Stimulated activated memory B cell treated with anti-CD40 and anti-IgM and Interleukin-4, amounts not matched to agents 10 μg/mL and 1 μg/mL and 100 μg/mL, for 72 hours (primary cell): ENCODE measurements at places on chromosomes 4 and X.

DNA sequence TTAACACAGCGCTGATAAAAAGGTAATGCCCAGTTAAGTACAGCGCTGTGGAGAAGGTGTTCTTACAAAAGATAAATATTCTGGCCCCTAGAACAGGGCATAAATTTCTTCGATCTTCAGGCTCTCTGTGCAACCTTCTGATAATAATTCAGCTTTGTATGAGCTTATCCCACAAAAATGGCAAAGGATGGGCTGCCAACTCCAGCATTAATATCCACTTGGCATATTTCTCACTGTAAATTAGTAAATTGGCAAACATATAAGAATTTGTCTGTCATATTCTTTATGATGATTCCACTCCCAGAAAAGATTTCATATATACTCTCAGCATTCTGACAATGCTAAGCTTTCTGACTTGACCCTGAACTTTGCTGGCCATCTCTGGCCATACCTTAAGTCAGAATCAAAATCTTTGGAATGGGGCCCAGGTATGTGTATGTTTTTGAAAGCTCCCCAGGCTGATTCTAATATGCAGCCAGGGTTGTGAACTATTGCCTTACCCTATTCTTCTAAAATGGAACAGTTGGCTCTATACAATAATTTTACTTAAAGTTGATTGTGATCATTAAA lies 134.8 kb downstream of the FRYL start:
- no peak for ATAC-seq

DNA sequence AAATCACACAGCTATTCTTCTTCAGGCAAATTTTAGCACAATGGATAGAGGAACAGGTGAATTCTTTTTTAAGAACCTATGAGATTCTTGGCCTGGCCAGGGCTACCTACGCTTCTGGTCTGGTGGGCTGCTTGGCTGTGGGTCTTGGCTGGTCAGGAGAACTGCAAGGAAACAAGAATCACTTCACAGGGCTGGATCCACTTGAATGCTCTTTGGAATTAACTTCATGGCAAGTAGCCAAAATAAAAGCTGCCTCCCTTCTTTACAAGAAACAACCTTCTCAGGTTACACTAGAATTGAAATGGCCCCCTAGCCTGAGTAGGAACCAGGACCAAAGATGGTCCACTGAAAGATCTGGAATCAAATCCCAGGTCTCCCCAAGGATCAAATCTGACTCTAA lies 519.1 kb downstream of the IQCM start:
- no peak for ATAC-seq

DNA sequence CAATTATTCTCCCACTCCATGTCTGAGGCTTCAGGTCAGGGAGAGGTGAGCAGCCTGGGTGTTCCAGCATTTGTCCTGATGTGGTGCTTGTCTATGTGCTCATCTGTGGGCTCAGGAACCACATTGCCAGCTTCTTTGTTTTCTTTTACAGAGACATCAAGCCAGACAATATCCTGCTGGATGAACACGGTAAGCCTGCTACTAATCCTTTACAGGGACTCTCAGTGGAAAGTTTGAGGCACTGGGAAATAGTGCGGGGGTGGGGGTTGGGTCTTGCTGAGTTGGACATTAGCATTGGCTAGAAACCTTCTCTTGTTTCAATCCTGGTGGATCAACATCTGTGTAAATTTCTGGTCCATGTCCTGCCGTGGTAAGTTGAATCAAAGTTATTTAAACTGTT lies 310.3 kb downstream of the EVC2 start:
- ATAC-seq, result no peak

GRCh38 chr4:16461362-16461761 lies 235.1 kb upstream of the TAPT1 start:
- ATAC-seq, result no peak

DNA sequence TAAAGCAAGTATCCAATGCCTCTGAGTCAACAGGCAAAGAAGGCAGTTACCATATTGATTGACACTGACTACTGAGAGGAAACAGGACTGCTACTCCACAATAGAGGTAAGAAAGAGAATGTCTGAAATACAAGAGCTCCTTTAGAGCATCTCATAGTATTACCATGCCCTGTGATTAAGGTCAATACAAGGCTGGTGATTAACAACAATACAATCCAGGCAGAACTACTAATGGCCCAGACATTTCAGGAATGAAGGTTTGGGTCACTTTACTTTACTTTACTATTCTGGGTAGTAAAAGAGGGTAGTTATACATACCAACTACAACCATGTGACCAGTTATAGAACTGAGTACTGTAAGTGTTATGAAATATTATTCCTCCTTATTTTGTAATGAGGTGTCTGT lies 44.5 kb downstream of the BRWD3 start:
- no peak for ATAC-seq

GRCh38 chr4:9949573-9949972 lies 71.7 kb downstream of the SLC2A9 start:
- no peak for ATAC-seq

GRCh38 chr4:970854-971520 lies 2.4 kb downstream of the DGKQ start:
- ATAC-seq, result no peak

- no peak for ATAC-seq
Observed at GRCh38 chr4:140237616-140238350, 83.8 kb upstream of the MAML3 start.

DNA sequence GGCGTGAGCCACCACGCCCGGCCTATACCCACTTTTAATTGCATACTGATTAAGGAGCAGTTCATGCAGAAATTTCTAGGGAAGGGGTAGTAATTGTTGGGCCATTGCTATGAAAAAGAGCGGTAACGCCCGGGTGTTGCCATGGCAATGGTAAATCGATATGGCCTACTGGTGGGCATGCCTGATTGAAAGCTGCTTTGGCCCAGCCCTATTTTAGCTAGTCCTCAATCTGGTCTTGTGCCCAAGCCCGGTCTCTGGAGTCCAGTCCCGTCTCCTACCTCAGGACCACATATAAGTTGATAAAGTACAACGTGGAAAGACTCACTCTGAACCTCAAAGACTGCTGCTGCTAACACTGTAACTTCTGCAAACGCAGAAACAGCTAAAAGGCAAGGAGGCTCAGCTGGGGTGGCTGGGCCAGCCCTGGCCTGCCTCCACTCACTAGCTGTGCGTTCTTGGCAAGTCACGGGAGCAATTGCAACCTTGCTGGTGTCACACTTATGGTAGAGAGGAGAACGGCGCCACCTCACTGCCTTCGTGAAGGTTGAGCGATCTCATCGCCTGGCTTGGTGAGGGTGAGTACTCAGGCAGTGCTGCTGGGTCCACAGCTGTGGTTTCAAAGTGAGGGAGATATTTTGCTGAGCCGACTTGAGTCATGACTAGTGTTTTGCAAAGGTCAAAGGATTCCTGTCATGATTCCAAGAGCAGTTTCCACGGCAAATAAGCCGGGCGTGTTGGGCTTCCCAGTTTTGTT lies 57.0 kb upstream of the GRPEL1 start:
- no peak for ATAC-seq

- no peak for ATAC-seq
Observed at GRCh38 chrX:101257448-101258258, 33.5 kb downstream of the TAF7L start.

DNA sequence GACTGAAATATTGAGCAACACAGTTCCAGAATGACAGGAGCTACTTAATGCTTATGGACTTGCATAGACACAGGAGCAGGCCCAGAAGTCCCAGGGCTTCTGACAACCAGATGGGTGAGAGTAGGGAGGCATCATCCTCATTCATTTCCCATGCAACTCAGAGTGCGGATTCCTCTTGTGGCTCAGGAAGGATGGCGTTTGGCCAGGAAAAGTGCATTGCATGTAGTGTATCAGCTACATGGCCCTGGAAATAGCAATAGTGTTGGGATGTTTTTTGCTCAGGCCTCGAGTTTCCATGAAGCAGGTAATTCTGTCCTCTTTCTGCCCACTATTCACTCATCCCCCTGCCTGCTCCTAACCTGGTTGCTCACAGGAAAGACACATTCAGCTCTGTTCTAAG lies 136.6 kb downstream of the PDGFRA start:
- no peak for ATAC-seq

DNA sequence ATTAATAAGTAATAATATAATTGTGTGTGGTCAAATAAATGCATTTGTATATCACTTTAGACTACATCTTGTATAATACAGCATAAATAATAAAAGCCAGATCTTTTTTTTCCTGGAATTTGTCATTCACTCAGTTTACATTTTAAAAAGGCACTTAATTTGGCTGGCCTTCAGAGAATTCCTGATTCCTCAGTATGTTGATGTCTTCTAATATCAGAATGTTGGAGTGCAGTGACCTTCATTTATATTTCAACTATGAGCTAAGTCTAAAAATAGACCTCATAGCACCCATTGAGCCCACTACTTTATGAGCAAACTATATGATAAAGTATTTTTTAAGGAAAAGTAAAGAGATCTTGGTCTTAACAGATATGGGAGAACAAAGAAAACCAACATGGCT lies 27.8 kb downstream of the ZNF330 start:
- no peak for ATAC-seq

DNA sequence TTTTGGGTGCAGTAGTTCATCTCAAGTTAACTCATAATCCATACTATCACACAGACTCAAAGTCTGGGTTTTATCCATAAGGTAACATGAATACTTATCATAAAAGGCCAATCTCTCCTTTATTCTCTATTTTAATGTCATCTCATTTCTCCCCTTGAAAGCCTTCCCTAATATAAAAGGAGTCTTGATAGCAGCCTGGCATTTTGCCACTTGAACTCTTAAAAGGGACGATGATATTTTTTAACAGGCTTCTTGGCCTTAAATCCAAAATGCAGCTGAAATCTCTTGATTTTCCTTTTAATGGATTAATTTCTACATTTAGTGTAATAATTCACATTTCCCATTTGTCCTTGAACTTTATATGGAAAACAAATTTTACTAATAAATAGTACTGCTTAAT lies 8.4 kb upstream of the JCHAIN start:
- no peak for ATAC-seq

DNA sequence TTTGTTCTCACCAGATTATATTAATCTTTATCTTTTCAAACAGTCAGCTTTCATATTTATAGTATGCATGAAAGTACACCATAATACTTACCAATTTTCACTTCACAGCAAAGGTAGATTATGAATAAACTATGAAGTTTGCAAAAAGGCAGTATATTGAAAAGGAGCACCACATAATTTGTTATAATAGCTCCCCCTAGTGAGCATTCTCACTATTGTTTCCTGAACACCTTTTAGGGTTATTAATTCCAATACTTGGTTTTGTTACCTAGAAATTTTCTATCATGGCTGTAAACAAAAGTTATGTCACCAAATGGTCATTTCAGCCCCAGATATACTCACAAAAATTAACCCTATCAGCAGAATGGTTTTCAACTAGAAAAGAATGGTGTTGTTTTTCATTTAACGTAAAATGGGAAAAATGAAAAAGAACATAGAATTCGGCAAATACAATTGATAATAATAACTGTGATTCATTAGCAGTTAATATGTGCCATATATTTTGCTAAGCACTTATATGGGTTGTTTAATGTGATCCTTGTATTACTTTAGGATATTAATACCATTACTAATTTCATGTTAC lies 30.2 kb upstream of the NKX6-1 start:
- ATAC-seq, result no peak

DNA sequence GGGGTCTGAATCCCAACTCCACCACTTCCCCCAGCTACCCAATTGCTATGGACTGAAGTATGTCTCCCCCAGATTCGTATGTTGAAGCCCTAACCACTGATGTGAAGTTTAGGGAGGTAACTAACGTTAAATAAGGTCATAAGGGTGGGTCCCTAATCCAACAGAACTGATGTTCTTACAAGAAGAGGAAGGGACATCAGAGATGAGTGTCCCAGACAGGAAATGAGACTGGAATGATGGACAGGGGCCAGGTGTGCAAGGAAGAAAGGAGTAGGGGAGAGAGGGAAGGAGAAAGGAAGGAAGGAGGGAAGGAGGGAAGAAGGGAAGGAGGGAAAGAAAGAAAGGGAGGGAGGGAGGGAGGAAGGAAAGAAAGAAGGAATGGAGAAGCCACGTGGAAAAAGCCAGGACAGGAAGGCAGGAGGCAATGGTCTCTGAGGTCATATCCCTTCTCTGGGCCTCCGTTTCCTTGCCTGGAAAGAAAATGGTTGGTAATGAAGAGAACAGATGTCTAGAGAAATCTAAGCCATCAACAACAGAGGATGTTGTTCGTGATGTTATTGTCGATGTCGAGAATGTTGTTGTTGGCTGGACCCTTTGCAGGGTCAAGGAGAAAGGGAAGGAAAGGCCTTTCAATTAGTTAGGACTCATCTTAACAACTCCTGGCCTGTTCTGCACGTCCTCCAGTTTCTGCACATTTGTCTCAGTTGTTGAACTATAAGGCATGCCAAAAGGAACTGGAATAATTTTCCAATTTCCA lies 59.0 kb upstream of the FGFBP2 start:
- no peak for ATAC-seq

DNA sequence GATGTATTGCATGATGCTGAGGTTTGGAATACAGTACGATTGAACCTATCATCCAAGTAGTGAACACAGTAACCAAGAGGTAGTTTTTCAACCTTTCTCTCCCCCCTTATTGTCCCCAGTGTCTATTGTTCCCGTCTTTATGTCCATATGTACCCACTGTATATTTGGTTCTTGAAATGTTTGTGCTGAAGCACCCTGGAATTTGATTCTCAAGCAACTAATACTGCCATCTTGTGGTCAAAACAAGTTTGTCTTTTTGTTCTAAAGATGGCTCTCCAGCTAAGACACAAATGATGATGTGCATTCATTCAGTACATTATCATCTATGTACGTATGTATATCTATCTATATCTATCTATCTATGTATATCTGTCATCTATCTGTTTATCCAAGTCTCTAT lies 33.5 kb upstream of the DCX start:
- no peak for ATAC-seq

DNA sequence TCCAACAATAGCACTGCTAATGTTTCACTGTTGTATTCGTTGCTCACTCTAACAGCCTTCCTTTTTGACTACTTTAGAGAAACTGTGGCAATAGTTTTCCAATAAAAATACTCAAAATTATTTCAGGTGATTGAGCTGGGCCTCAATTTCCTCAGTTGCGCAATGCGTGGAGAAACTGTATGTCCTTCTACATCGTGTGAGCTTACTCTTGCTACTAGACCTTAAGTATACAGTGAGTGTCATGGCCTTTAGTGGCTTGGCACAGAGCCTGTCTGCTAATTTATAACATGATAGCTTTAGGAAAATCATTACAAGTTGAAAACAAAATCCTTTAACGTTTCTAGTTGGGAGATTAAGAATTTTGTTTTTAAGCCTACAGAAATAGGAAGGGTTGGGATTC lies 114.5 kb downstream of the COL4A6 start:
- no peak for ATAC-seq

GRCh38 chr4:137934046-137934445 lies 308.1 kb downstream of the SLC7A11 start:
- no peak for ATAC-seq

GRCh38 chrX:130902446-130902782 lies 595 bp downstream of the ENOX2 start:
- ATAC-seq, result no peak

- no peak for ATAC-seq
Observed at GRCh38 chr4:108854786-108855185, 91.9 kb upstream of the ETNPPL start.
